Endothelial cell (in vitro differentiated cells): ENCODE measurements at places on chromosomes 7 and 10.

- DNase-seq, result no peak
Observed at GRCh38 chr10:1413823-1414222, 323.5 kb downstream of the ADARB2 start.

DNA sequence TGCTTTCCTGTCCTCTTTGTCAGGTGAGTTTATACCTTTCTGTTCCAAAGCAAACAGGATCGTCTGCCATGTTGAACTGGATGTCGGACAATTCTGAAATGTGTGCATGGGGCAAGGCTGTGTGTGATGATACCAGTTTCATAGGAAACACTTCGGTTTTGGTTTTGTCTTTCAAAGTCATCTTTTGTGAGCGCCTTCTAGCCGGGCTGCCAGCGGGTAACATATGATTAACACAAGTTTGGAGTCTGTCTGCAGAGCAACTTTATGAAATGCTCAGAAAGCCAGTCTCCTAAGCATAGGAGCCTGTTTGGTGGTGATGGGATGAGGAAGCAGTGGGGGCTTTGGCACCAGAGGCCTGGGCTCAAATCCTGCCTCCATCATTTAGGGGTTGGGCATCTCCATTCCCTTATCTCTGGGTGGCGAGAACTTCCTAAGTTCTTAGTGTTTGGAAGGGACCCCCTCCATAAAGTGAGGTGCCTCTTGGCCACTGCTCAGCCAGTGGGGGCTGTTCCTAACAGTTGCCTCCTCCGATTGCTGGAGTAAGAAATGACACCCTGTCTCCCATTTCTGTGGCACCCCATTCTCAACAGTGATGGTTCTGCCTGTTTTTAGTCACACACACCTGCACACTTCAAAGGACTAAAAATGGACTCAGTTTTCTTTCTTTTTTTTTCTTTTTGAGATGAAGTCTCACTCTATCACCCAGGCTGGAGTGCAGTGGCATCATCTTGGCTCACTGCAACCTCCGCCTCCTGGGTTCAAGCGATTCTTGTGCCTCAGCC, 36.8 kb downstream of the CUX1 start:
- DNase-seq, result no peak

DNA sequence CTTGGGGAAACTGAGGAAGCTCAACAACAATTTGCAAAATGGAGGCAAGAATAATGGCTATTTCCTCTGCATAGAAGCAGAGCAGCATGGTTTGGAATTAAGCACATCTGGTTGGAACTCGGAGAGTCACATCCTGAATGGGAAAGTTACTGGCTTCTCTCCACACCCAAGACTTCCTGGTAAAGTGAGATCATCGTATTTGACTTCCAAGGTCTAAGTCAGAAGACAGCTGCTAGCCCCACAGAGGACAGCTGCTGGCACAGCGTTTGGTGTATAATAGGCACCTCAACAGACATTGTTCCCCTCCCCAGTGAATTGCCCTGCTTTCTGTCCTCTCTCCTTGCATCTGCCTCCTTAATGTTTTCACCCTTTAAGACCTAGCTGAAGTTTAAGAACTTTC, 37.0 kb upstream of the NRF1 start:
- no peak for DNase-seq

- DNase-seq, result no peak
Observed at GRCh38 chr10:114223066-114223465, 16.0 kb upstream of the VWA2 start.

DNA sequence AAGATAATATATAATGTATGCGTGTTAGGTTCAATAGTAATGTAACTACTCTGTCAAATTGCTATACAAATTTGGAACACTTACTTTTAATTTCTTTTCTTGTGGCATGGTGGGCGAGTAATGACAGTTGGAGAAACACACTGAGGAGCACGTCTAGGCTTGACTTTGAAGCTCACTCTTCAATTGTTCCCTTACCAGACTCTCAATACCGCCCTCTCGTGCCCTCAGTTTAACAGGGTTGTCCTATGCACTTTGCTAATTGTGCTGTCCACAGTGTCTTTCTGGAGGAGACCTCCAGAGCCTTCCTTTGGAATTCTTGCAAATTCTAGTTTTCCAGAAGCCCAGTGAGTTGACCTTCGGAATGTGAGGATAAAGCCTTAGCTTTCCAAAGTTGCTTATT, 107.2 kb upstream of the RELN start:
- DNase-seq, result peak; percentile 27

DNA sequence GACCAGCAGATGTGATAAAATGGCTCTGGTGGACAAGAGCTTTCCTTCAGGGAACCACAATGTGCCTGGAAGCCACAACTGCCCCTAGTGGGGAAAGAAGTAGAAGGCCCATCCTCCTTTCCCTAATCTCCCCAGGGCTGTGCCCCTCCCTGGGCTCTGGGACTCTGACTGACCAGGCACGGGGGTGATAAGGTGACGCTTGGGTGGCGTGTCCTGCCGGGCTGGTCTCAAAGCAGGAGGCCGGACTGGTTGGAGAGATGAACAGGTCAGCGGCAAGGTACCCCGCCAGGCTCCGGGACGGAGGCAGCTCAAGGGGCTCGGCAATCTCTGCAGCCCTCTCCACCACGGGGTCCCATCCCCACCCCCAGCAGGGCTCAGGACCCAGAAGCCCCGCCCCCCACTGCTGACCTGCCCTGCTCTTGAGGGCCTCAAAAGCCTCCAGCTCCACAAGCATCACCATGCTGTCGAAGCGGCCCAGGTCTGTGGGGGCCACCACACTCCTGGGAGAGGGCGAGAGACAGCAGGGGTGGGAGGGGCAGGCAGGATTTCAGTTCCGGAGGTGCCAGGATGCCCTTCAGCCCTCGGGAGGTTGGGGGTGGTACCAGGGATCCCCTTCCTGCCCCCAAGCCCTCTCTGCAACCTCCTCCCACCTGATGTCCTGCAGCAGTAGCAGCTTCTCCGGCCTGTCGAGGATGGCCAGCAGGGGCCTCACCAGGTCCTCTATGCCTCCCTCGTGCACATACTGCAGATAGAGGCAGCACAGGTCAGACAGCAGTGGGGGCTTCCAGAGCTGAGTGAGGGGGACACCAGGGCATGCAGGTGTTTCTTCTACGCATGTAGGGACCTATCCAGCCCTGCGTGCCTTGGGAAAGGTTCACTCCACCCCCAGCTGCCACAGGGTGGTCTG, 12.2 kb downstream of the LZTS2 start:
- DNase-seq, result peak; percentile 33

DNA sequence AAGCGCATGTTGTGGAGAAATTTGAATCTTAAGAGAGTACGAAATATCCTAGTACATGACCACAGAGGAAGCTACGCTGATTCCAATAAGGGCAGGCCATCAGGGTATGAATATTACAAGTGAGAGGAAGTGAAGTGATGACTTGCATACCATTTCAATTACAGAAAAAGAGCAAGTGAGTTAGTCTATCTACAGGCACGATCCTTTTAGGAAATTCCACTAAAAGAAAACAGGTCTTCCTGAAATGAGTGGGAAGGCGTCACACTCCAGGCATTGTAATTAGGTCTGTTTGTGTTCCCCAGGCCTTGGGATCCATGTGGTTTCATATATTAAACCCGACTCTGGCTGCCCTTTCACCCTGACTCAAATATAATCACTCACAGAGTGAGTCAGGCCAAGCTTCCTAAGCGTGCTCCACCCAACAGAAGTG, 152.5 kb downstream of the SEMA3A start:
- DNase-seq, result no peak

DNA sequence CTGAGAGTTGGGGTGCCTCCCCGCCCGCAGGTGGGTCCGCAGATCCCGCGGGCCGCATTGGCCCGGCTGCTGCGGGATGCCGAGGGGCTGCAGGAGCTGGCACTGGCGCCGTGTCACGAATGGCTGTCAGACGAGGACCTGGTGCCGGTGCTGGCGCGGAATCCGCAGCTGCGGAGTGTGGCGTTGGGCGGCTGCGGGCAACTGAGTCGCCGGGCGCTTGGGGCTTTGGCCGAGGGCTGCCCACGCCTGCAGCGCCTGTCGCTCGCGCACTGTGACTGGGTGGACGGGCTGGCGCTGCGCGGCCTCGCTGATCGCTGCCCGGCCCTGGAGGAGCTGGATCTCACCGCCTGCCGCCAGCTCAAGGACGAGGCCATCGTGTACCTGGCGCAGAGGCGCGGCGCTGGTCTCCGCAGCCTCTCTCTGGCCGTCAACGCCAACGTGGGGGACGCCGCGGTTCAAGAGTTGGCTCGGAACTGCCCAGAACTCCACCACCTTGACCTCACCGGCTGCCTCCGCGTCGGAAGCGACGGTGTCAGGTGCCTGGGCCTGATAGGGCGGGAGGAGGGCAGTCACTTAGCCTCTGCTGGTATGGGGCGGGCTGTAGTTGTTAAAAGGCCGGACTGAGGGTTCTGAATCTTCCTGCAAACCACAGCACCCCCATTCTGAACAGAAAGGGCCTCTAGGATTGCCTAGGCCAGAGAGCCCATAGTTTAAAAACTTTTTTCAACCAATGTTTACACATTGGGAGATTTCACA, 1.3 kb downstream of the FBXL15 start:
- DNase-seq, result no peak

DNA sequence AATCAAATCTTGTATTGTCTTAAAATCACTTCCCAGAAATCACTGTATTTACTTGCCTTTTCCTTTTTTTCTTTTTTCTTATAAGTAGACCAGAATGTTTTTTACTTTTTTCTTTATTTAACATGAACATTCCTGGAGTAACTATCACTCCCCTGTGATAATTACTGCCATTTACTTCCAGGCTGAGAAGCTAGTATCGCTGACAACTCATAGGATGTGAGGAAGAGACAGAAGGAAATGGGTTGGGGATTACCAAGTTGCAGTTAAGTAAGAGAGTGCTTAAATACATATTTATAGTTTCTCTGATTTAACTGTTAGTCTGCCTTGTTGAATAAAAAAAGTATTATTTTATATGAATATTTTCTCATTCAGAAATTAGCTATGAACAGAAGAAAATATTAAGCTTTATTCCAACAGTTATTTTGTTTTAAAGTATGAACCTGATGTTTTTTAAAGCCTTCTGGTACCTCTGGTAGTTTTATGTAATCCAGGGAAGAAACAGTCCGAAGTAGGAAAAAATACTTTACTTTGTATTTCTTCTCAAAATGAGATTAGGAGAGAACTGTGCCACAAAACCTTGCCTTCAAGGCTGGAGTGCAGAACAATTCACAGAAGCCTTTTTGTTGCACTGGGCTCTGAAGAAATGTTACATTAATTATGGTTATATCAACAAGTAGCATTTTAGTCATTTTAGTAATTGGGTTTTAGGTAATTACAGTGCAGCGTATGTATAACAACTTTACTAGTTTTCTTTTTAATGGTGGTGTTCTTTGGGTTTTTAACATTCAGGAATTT, 72.8 kb downstream of the SHOC2 start:
- DNase-seq, result no peak

- DNase-seq, result no peak
Observed at GRCh38 chr7:155280446-155281397, 17.0 kb upstream of the INSIG1 start.

DNA sequence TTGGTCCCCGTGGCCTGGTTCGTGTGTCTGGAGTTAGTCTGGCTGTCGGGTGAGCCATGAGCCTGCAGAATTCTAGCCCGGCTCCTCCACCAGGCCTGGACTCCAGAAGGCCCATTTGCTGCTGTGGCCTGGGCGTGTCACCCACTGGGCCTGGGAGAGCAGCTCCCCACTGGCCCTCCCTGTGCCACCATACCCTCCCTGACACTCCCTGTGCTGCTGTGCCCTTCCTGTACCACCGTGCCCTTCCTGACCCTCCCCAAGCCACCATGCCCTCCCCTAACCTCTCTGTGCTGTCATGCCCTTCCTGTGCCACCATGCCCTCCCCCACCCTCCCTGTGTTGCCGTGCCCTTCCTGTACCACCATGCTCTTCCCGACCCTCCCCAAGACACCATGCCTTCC, 39.1 kb upstream of the DIP2C start:
- DNase-seq, result no peak

DNA sequence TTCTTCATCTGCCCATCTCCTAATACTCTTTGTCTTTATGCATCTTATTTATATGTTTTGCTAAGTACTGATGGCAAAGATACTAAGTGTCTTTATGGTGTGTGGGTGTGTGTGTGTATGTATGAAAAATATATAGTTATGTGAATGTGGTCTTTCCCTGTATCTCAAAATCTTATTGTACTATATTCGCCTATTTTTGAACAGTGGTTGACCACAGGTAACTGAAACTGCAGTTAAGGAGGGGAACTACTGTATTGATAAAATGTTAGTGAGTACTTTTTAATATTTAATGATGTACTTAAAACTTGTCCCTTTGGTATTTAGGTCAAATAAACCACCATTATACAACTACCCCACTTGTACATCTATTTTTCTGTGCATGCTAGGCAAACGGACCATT, 85.9 kb downstream of the ADD3 start:
- DNase-seq, result no peak

DNA sequence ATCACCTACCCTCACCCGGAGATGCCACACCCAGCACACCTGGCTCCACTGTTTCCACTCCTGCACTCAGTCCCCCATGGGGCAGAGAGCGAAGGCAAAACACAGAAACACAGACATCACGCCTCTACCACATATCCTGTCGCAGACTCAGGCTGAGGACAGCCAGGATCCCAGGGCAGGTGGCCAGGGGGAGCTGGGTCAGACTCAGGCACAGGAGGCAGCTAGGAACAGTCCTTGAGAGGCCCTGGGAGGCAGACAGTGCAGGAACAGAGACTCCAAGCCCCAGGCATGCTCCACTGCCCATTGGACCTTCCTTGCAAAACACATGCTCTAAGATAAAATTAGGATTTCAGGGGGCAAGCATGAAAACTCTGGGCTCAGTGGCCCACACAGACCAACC, 154.4 kb upstream of the C7orf33 start:
- no peak for DNase-seq

DNA sequence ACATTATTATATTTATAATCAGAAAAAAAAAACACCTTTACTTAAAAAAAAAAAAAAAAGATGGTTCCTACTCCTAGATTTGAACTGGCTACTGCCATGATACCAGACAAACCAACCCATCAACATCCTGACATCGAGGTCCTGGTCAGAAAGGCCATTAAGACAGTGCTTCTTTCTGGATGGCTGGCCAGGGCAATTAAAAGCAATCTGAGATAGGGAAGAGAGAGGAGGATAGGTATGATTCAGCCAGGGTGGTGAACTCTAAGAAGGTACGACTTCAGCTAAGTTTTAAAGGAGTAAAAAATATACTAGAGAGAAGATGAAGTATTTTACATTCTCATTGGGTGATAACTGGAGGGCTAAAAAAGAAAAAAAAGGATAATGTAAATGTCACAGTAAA, 139.0 kb downstream of the DOCK4 start:
- no peak for DNase-seq

DNA sequence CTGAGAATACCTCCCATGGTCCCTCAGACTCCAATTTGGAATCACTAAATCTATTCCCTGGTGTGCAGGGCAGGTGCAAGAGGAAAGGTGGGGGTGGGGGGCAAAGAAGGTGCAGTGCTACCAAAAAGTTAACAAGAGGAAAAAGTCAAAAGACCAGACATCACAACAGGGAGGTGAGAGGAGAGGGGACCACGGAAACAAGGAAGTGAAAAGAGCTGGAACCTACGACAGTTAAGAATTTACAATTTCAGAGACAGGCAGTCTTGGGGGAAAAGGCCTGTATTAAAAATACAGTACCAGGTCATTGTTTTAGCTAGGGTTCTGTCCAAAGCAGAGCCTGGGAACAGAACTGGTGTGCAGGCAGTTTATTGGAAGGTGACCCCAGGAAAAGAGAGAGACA, 14.6 kb downstream of the ITGB1 start:
- no peak for DNase-seq

GRCh38 chr10:119942973-119943372, 50.4 kb downstream of the SEC23IP start:
- no peak for DNase-seq
